ENCODE measurements at places on chromosomes 4 and X.

DNA sequence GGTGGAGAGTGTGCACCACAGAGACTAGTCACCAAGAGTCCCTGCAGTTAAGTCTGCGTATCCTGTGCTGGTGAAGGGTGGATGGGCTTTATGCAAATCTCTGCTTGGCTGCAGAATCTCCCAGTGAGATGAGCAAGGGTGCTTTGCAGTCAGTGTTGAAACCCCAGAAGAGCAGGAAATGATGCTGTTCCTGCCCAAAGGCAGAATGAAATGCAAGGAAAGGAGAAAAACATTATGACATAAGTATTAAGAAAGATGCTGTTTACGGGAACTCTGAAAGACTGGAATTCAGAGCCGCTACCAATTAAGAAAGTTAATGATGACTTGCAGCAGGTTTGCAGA lies 25.4 kb upstream of the ACSL1 start:
- no peak for DNase-seq

- no peak for DNase-seq
Measured at GRCh38 chrX:1600406-1601050, 9.1 kb downstream of the AKAP17A start.

DNA sequence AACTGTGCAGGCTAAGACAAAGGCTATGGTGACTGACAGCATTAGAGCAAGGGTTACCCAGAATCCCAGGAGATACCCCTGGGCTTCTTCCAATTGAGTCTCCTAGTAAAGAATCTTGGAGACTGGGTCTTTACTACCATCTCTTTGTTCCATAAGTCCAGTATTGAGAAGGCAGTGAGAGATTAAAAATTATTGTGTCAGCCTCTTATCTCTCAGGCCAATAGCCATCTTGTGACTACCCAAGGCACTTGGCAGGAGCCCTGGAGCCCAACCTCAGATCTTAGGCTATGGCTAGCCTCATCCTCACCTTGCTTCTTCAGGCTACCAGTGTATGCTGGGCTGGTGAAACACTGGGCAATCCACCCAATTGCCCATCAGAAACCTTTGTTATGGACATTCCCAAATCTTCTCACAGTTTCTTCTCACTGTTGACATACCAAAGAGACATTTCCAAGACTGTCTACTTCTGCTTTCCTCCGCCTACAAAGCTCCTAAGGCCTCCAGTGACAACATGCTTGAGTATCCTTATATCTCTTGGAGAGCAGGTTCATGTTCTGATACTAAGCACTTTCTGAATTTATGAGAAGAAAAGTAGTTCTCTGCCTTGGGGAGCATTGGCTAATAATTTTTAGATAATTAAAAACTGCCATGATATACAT lies 76.3 kb upstream of the STIM2 start:
- DNase-seq: no peak

- no peak for DNase-seq
Measured at GRCh38 chrX:76279007-76279406, 106.1 kb downstream of the PBDC1 start.

GRCh38 chrX:8783097-8783713 lies 18.0 kb downstream of the FAM9A start:
- no peak for DNase-seq
